ENCODE measurements at places on chromosomes 12 and 14. TPM values are rescaled to one million over a fixed set of nuclear protein-coding genes. Genes with fewer than 3 reads are reported as not detected.

DNA sequence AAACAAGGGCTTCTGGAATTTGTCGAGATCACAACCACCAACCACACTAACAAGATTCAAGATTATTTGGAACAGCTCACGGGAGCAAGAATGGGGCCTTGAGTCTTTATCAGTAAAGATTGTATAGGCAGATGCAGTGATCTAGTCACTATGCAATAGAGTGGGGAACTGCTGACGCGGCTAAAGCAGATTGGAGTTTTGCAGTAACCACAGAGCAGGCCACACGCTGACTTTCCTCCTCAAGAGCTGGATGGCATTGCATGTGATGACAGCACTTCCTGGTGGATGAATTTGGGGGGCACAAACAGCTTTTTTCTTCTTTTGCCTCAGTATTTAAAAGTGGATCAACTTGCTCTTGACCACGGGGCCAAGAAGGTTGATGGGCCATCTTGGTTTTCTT is 46.0 kb downstream of the KCNK13 start:
- H3K27me3 ChIP-seq = no peaks in the 10 kb centered on the region
- no peaks in the 10 kb centered on the region for H3K4me1 ChIP-seq
- DNase-seq = no peak

GRCh38 chr12:91636721-91637120 is 454.1 kb upstream of the DCN start:
- H3K27me3 ChIP-seq = no peaks in the 10 kb centered on the region
- H3K27ac ChIP-seq = no peak overlapping the region
- no peaks in the 10 kb centered on the region for H3K36me3 ChIP-seq
- no peaks in the 10 kb centered on the region for H3K4me1 ChIP-seq
- H3K4me3 ChIP-seq = no peak overlapping the region
- DNase-seq = no peak

CATSPERB gene
- not detected for total RNA-seq

GRCh38 chr12:58656254-58657009 is 263.9 kb downstream of the LRIG3 start:
- no peak overlapping the region for H3K4me3 ChIP-seq
- H3K27ac ChIP-seq = no peak overlapping the region
- H3K4me1 ChIP-seq = no peaks in the 10 kb centered on the region
- H3K36me3 ChIP-seq = no peaks in the 10 kb centered on the region
- DNase-seq = no peak

- DNase-seq = no peak
- no peaks in the 10 kb centered on the region for H3K4me1 ChIP-seq
- H3K4me3 ChIP-seq = no peak overlapping the region
- no peak overlapping the region for H3K27ac ChIP-seq
- no peaks in the 10 kb centered on the region for H3K27me3 ChIP-seq
These were observed 340.0 kb downstream of the TRHDE start for GRCh38 chr12:72612171-72612570.

- H3K4me1 ChIP-seq = no peaks in the 10 kb centered on the region
- no peaks in the 10 kb centered on the region for H3K36me3 ChIP-seq
- H3K4me3 ChIP-seq = no peak overlapping the region
- no peak for DNase-seq
These were observed 259.0 kb upstream of the G2E3 start for GRCh38 chr14:30299915-30300314.
